ENCODE measurements at places on chromosomes 2 and 18. TPM values are rescaled to one million over a fixed set of nuclear protein-coding genes. Genes with fewer than 3 reads are reported as not detected.

The CYS1 gene
- 1.4 TPM for total RNA-seq

The SERPINB7 gene
- total RNA-seq, result 1.9 TPM

The SMPD4 gene
- total RNA-seq, result 68.1 TPM

The RAB31 gene
- total RNA-seq, result 22.1 TPM

The CNGA3 gene
- total RNA-seq, result 0.06 TPM

The FMNL2 gene
- total RNA-seq, result 16.3 TPM

The COL3A1 gene
- total RNA-seq, result 0.16 TPM

The NDC80 gene
- total RNA-seq, result 14.2 TPM

The CCDC74B gene
- total RNA-seq, result 7.5 TPM

The ACADL gene
- 0.09 TPM for total RNA-seq

The SRD5A2 gene
- not detected for total RNA-seq

The GCA gene
- total RNA-seq, result 7.5 TPM

The ASAP2 gene
- total RNA-seq, result 37.5 TPM

The MARCO gene
- total RNA-seq, result 0.23 TPM

The FAM110C gene
- 0.06 TPM for total RNA-seq

The IL18R1 gene
- 0.80 TPM for total RNA-seq

The INO80B gene
- 55.9 TPM for total RNA-seq

The ANKRD62 gene
- not detected for total RNA-seq

The SLC11A1 gene
- 0.16 TPM for total RNA-seq

The GALNT5 gene
- total RNA-seq, result 2.1 TPM

The SLC8A1 gene
- 0.51 TPM for total RNA-seq

The LHCGR gene
- total RNA-seq, result not detected

The ALPP gene
- 0.56 TPM for total RNA-seq

The CAPN14 gene
- total RNA-seq, result not detected

The PLGLB2 gene
- total RNA-seq, result 0.16 TPM

The DAW1 gene
- 2.3 TPM for total RNA-seq

The HOXD9 gene
- total RNA-seq, result 1.7 TPM

The FAM228A gene
- not detected for total RNA-seq

The ANO7 gene
- 1.7 TPM for total RNA-seq

The C18orf54 gene
- total RNA-seq, result 2.9 TPM

The BIN1 gene
- total RNA-seq, result 30.8 TPM

The ANKRD44 gene
- 2.5 TPM for total RNA-seq

The NBEAL1 gene
- 3.8 TPM for total RNA-seq

The SPC25 gene
- total RNA-seq, result 9.7 TPM

The RNF181 gene
- 185 TPM for total RNA-seq

The ALPI gene
- total RNA-seq, result not detected

The TNFAIP6 gene
- 1.3 TPM for total RNA-seq

The CDH7 gene
- total RNA-seq, result not detected

The PKDCC gene
- 18.8 TPM for total RNA-seq

The GREB1L gene
- total RNA-seq, result 0.95 TPM

The HOXD13 gene
- 0.15 TPM for total RNA-seq

The DTNA gene
- total RNA-seq, result 0.18 TPM

The CDK15 gene
- not detected for total RNA-seq
